ENCODE measurements at places on chromosomes 11 and 22.
A peak's percentile ranks its signal among the peaks of the same experiment; 100 is the strongest.

DNA sequence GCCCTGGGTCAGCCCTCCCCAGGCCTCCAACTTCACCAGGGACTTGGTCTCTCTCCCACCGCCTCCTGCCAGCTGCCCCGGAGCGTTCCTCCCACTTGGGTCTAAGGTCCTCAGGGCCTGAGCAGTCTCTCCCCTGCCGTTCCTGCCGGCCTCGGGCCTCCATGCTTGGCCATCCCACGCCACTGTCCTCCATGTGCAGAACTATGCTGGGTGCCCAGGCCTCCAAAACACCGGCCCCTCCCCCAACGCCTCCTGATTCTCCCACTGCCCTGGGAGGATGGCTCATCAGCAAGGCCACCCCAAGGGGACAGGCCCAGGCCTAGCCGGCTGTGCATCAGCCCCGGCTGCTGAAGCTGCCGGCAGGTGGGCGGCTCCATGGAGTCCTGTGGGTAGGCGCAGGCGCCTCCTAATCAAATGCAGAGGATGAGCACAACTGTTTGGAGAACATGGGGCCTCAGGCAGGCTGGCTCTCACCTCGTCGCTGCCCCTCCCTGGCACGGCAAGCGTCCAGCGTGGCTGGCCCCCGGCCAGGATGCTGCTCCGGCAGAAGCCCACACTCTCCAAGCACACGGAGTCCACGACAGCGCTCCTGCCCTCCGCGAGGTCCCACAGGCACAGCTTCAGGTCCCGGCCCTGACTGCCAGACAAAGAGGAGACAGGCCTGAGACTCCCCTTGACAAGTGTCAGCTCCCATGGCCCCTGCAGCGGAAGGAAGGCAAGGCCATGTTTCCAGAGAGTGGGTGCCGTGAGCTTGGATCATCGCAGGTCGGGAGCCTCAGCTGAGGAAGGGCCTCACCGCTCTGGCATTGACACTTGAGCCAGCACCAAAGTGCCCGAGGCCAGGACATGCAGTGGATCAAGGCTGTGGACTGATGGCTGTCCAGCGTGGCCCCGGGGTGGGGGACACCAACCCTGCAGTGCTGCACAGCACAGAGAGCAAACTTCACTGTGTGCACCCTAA, 42.6 kb downstream of the GNB1L start:
- DNase-seq: no peak

DNA sequence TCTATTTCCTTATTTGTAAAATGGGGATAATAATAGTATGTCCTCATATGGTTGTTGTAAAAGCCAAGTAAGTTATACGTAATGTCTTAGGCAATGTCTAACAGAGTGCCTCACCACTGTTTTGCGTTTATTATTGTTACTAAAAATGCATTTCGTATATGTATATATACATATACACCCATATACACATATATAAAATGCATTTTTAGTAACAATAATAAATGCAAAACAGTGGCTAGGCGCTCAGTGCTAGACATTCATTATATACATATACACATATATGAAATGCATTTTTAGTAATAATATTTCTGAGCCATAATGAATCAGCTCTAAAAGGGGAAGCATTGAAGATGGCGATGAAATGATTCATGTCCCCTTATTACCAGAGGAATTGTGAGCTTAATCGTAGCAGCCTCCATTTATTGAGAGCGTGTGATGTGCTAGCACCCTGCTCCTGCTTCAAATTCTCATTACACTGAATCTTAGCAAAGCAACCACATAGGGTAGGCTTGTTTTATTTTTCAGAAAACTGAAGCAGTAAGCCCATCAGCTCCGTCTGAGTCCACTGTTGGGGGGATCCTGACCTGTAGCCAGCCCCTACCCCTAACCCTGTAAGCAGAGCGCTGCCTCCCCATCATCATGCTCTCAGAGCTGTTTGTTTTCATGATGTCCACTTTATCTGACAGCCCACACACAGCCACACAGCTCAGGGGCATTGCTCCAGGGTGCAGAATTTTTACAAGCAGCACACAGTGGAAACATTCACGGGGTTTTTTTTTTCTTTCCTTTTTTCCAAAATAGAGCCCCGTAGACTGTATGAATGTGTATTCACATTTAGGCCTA, 97.1 kb upstream of the NAV2 start:
- DNase-seq: no peak

DNA sequence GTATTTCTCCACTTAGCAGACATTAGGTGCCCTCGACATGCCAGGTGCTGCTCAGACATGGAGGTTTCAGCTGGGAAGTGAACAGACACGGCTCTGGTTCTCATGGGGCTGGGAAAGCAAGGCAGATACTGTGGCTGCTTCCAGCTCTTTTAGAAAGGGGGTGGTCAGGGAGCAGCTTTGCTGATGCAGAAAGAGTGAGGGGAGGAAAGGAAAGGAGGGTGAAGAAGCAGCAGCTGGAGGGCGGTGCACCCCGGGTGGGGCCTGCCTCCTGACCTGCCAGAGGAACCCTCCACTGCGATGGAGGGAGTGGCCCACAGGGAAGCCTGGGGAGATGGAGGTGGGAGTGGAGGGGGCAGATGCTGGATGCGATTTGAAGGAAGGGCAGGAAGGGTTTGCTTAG, 76.8 kb downstream of the MORC2 start:
- no peak for DNase-seq

GRCh38 chr11:119338965-119339588, 1.6 kb downstream of the C1QTNF5 start:
- DNase-seq: no peak

DNA sequence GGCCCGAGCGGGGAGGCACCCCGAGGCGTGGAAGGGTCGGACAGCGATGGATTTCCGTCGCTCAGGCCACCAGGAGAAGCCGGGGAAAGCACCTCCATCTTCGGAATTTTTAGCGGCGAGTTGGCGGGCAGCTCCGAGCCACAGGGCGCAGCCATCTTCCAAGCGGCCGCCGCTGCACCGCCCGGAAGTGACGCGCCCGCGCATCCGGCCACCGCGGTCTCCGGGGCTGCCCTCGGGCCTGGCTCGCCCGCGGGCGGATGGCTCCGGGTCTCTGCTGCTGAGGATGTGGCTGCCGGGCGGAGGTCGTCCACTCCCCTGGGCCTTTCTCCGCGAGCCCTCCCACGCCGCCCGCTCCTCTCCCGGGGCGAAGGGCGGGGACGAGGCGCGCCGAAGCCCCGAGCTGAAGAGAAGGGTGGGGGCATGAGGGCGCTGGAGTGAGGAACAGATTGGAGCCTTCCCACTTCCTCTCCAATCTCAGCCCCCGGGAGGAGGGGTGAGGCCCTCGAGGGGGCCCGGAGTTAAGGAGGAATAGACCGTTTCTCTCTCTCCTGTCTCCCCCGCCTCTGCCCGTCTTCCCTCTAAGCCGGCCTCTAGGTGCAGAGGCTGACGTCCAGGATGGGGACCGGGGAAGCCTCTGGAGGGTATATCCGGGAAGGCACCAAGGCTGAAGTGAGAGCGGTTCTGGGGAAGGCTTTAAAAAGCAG, at the start of gene MSANTD2:
TSS of gene MSANTD2 (minus strand) at position 181 of the 704 bp plus-strand sequence. CDS start at position 155, 26 bp downstream.
- DNase-seq: peak; percentile 88

DNA sequence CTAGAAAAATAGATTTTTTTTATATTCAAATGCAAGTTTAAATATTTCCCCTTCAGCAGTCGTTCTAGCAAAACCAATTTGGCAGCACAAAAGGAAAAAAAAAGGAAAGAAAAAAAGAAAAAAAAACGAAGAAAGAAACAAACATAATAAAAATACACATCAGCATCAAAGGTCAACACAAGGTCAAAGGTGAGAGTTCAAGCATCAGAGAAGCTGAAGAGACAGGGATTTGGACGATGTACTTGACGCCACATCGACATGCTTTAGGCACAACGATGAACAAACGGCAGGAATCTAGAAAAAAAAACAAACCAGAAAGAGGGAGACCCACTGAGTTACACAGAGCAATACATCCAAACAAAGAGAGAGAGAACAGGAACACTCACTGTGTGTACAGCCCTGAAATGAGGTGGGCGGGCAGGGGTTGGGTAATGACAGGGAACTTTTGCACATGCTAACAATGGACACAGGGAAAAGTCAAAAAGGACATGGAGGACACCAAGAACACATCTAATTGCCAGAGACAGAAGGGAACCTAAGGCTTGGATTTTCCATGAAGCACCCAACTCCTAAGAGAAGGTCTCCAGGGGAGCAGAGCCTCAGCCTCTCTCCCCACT, 19.8 kb upstream of the RAPSN start:
- DNase-seq: no peak

- no peak for DNase-seq
These were observed 49.2 kb downstream of the PAK1 start for GRCh38 chr11:77424644-77425043.

DNA sequence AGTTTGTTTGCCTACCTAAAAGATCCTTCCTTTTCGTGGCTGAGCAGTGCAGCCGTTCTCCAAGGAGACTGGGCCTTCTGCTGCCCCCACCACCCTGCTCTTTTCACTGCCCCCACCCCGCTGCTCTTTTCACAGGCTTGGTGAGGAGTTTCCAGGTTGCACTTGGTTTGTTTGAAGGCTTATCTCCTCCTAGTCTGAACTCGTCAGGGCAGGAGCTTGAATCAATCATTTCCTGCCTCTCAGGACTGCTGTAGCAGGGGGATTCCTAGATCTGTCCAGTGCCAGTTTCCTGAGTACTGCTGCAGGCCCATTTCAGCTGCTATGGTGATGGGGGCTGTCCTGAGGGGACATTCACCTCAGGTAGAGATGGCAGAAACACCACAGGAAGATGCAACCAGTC, 10.0 kb downstream of the MED15 start:
- DNase-seq: no peak

- DNase-seq: no peak
These were observed 32.2 kb upstream of the LRRC10B start for GRCh38 chr11:61476371-61476770.

DNA sequence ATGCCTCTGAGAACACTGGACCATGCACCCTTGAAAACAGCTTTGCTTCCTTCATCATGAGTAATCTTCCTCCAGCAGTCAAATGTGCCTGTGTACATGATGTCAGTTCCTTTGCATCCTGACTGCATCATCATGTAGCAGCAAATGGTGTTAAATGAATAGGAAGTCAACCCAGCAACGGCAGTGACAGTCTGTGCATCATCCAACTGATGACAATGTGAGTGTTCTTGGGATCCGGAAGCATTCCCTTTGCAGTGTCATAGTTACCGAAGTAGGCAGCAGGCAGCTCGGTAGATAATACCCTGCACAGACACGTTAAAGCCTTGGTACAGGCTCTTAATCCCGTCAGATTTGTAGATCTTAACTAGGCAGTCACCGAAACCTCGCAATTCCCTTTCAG, 2.5 kb downstream of the WBP2NL start:
- DNase-seq: no peak

DNA sequence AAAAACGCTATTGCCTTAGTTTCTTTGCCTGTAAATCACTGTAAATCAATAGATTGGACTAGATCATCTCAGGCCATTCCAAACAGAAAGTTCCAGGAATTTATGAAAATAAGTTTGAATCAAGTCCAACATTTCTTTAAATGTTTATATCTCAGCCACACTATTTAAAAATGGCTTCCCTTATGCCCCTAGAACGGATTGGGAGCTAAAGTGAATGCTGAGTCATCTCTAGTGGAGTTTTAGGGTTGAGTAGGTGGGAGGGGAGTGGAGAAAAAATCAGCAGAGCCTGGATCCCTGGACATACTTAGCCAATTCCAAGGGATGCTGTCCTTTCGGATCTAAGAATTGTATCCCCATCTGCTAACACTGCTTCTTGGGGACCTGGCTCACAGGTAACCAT, 48.6 kb downstream of the EHF start:
- no peak for DNase-seq

- no peak for DNase-seq
These were observed 279.4 kb downstream of the FAT3 start for GRCh38 chr11:92504004-92504403.

DNA sequence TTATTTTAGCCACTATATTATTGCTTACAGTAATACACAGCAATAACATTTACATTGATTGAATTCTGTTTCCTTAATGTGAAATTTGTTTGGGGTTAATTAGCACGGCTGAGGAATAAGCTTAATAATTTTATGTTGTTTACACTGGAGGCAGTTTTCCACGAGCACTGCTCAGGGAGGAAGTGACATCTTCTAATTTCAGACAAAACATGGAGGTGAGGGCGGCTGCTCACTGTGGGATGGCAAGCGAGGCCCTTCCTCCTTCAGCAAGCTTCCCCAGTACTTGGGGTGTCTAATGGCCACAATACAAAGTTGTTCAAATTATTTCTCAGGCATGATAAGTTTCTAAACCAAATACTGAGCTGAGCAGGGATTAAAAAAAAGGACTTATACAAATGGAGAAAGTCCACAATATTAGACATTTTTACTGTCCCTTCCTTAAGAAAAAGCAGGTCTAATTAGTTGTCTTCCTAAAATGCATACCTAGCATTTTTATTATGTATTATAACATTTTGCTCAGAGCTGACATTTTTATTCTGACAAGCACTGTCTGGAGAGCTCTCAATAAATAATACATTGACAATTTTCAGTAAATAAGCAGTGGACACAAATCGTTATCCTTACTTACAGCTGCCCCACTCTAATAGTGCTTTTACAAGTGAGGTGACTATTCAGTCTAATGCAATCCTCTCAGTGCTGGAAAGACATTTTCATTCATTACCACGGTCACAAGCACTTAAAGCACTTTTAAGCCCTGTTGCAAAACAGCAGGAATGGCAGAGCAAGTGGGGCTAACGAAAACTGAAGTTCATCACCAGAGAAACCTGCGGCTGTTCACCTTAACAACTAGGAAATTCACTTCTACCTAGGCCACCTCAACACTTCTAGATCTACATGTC, 56.2 kb downstream of the SOX6 start:
- no peak for DNase-seq

GRCh38 chr11:114883472-114883871, 205.1 kb downstream of the NXPE2 start:
- DNase-seq: no peak

DNA sequence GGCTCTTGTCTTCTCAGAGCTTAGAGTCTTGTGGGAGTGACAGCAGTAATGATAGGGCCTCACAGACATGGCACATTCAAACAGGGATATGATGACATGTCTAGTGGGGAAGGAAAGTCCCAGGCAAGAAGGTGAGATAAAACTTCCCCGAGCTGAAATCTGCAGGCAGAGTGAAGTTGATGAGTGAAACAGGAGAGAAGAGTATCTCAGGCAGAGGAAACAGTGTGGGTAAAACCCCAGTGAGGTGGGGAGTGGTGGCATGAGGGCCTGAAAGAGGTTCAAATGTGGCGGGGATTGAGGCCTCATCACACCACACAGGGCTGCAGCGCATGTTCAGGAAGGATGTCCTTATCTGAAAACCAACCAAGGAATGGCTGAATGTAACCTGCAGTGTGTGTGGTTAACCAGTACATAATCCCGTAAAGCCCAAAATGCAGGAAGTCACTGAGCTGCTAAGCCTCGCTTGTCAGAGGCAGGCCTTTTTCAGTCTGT, 153.8 kb upstream of the E2F8 start:
- no peak for DNase-seq

Measured in caudate nucleus (tissue), 63 donors.